Muscle of leg (tissue), 16 donors: ENCODE measurements at places on chromosomes 7 and 10. TPM values are rescaled to one million over a fixed set of nuclear protein-coding genes. Genes with fewer than 3 reads are reported as not detected.

- H3K36me3 ChIP-seq = no peaks in the 10 kb centered on the region
- H3K4me1 ChIP-seq = no peaks in the 10 kb centered on the region
- no peak overlapping the region for H3K27ac ChIP-seq
- no peak overlapping the region for H3K4me3 ChIP-seq
- no peaks in the 10 kb centered on the region for H3K27me3 ChIP-seq
- DNase-seq = no peak
Observed at GRCh38 chr7:8221567-8221966, 40.4 kb downstream of the ICA1 start.

DNA sequence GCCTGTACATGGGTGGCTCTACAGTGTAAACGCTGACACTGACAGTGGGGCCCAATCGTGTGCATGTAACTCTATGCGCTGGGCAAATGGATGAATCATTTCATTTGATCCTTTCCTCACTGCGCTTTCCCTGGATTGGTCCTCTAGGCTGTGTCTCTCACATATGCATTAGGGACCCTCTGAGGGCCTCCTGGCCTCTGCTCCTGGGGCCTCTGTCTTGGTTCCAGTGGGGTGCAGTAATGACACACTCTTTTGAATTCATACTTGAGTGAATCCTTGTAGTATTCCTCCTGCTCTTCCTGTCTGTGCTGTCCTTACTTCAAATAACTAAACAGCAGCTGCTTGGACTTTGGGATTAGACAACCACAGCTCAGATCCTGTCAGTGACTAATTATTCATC is 176.5 kb upstream of the ADO start:
- H3K27ac ChIP-seq = no peak overlapping the region
- no peak overlapping the region for H3K4me3 ChIP-seq
- DNase-seq = no peak
- peaks cover 9% of the 10 kb centered on the region for H3K4me1 ChIP-seq

- H3K36me3 ChIP-seq = no peaks in the 10 kb centered on the region
- H3K27ac ChIP-seq = no peak overlapping the region
- peaks cover 3% of the 10 kb centered on the region for H3K27me3 ChIP-seq
- no peak overlapping the region for H3K4me3 ChIP-seq
- peaks cover 3% of the 10 kb centered on the region for H3K4me1 ChIP-seq
- no peak for DNase-seq
Observed at GRCh38 chr7:130887182-130887956, 153.4 kb upstream of the KLF14 start.

DNA sequence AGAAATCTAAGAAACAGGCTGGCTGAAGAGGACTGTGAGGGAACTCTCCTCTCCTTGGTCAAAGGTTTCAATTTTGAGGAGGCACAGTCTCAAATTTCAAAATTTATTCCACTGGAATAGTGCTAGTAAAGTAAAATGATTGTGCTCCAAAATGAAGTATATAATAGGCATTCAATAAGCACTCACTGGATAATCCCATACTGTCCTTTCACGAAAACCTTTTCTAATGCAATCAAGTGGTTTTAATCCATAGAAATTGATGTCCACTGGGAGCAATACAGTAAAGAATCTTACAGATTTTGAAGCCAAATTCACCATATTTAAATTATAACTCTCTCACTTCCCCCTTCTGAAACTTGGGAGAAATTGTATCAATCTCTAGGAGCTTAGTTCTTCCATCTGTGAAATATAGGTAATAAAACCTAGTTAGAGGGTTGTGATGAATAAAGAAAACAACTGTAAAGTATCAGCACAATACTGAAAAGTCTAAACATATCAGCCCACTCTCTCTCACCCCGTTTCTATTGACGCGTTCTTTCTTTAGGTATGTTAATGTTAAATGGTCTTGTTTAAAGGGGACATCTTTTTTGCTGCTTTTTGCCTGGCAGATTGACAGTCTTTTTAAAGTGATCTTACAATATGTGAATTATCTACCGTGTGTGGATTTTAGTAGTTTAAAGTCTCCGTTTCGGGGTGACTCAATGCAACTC is 40.8 kb upstream of the LRRN3 start:
- H3K4me1 ChIP-seq = peaks cover 2% of the 10 kb centered on the region
- no peaks in the 10 kb centered on the region for H3K27me3 ChIP-seq
- H3K27ac ChIP-seq = no peak overlapping the region
- no peak overlapping the region for H3K4me3 ChIP-seq
- DNase-seq = peak; percentile 26

The UBN2 gene
- 9.3 TPM for total RNA-seq

The FXYD4 gene
- 0.44 TPM for total RNA-seq

The AGR3 gene
- total RNA-seq = not detected
